Occipital lobe (tissue), 3 donors: ENCODE measurements at places on chromosomes 13 and 19.

GRCh38 chr19:7366701-7367420 lies 18.1 kb downstream of the ARHGEF18 start:
- no peak for DNase-seq

DNA sequence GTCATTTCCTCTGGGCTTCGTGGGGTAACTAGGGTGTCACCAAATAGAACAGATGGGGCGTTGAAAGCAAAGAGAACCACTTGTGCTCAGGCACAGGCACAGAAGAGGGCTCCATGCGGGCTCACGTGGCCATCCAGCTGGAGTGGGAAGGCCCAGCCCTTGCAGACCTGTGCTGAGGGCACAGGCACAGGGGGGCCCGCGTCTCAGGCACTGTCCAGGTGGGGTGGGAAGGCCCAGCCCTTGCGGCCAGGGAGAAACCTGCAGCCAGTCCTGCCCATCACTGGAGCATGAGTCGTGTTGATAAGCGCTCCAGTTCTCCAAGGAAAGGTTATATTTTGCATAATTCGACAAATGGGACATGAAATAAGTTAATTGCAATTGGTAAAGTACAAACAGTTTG lies 57.5 kb downstream of the SLC7A9 start:
- DNase-seq = no peak

- no peak for DNase-seq
These were observed 866 bp upstream of the LMO7 start for GRCh38 chr13:75635101-75635827.

- no peak for DNase-seq
These were observed 13.6 kb downstream of the LCP1 start for GRCh38 chr13:46168341-46168740.

GRCh38 chr13:73248711-73249580 lies 190.1 kb downstream of the KLF5 start:
- DNase-seq = no peak

GRCh38 chr13:41554180-41554579 lies 96.8 kb downstream of the RGCC start:
- DNase-seq = no peak

DNA sequence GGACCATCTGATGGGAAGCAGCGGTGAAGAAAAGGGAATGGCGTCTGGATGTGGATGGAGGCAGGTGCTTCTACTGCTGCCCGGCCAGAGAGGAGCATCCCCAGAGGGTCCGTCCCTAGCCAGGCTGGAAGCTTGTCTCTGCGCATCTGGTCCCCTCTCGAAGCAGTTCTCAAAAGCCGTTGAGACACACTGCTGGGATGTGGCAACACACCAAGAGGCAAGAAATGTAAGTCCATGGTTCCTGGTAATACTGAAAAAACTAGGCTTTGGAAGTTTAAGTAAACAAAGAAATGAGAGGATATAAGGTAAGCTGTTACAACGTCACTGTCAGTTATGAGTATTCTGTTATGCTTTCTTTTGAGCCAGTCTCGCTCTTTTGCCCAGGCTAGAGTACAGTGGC lies 15.1 kb upstream of the FFAR2 start:
- DNase-seq = no peak

DNA sequence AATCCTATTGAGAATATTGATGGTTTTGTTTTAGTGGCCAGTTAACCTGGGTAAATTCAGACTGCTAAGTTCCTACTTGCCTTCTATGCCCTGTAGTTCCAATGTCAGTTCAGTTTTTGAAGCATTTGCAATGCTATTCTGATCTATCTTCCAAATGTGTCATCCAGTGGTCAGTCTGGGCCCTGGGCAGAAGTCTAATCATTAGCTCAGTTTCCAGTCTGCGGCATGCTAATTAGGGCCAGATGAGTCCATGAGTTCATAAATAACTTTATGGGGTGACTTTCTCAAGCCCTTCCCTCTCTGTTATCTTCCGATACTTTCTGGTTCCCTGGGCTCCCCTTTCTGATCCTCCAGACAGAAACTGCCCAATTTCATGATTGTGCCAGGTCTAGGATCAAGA lies 32.7 kb downstream of the FAM187B start:
- DNase-seq = no peak

- DNase-seq = no peak
These were observed 7.6 kb downstream of the TPRX1 start for GRCh38 chr19:47796785-47797184.

- no peak for DNase-seq
These were observed 203.0 kb downstream of the KLF5 start for GRCh38 chr13:73261739-73262216.

- no peak for DNase-seq
These were observed 115.0 kb downstream of the RAB20 start for GRCh38 chr13:110446575-110446890.

GRCh38 chr19:54335164-54335563 lies 3.8 kb downstream of the LILRA4 start:
- no peak for DNase-seq

DNA sequence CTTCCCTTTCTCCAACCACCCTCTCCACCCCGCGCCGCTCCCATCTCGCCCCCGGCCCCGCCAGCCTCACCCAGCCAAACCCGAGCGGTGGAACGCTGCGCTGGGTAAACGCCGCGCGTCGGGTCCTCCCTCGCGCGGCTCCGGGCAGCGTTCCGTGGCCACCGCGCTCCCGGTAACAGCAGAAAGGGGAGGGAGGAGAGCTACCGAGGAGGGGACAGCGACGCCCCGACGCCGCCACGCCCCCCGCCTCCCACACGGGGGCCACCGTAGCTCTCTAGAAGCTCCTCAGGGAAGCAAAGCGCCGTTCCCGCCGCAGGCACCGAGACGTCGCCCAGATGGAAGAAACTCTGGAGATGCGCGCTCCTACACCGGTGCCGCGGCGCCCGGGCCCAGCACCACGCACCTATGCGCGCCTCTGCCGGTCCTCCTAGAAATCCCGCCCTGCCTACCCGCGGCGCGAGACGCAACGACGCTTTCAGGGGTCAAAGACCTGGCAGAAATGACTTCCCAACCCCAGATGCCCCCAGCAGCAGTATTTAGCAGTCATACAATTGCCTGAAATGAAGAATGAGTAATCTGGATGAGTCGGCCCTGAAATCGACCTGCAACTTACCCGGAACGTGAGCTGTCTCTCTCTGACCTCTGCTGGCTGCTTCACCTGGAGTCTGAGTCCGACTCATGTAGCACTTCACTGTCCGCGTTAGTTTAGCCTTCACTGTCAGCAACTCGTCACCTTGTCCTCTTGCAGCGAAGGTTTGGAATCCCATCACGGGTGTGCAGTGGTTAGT lies at the start of gene RUBCNL:
TSS of gene RUBCNL (minus strand) at position 189 of the 788 bp plus-strand sequence. CDS start 14,777 bp downstream, outside the sequence.
- peak; percentile 20 for DNase-seq

GRCh38 chr13:26132756-26133155 lies 80.9 kb upstream of the SHISA2 start:
- DNase-seq = no peak

DNA sequence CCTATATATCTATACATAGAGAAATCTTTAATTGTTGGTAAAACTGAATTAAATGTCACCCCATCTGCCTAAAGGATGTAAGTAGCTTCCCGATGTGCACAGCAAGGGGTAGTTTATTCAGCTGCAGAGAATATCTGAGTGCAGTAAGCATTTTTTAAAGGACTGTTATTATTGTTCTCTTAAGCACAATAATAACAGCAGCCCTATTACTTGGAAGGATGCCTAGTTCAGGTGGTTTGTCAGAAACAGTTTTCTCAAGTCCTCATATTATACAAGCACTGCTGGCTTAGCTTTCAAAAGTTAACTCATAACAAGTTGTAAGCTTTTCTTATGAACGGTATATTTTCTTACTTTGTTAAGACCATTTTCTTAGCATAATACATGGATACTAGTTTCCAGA lies 142.6 kb downstream of the CRYL1 start:
- DNase-seq = no peak

- DNase-seq = peak; percentile 45
These were observed 29.7 kb downstream of the NAXD start for GRCh38 chr13:110644892-110645521.

GRCh38 chr13:103931885-103932284 lies 865.7 kb upstream of the SLC10A2 start:
- no peak for DNase-seq

DNA sequence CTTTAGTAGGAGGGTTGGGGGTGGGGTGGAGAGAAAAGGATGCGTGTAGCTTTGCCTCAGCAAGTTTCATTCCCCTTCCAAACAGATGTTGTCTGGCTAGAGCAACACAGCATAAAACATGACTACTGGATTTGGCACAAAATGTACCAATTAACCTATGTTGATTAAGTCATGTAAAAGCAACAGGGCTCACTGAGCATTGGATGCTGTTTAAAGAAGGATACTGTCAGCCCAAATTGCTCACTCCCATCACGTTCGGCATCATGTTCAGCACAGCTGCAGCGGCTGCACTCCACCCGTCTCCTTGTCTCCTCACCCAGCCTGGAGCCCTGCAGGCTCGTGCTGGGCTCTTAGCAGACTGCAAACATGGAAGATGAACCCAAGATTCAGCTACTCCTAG lies 77.5 kb downstream of the DLEU7 start:
- peak; percentile 6 for DNase-seq

DNA sequence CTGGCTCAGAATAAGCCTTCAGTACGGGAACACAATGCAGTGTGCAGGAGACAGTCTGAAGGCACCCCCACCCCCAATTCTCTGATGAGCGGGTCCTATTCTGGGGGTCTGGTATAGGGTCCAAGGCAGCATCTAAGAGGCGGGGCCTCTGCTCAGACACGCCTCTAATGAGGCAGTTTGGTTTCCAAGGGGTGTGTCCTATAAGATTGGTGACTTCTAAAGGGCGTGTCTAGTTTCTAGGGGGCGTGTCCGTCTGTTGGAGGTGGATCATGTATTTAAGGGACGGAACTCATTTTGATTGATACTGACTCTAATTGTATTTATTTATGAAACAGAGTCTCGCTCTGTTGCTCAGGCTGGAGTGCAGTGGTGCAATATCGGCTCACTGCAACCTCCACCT lies 8.7 kb downstream of the FIZ1 start:
- no peak for DNase-seq

DNA sequence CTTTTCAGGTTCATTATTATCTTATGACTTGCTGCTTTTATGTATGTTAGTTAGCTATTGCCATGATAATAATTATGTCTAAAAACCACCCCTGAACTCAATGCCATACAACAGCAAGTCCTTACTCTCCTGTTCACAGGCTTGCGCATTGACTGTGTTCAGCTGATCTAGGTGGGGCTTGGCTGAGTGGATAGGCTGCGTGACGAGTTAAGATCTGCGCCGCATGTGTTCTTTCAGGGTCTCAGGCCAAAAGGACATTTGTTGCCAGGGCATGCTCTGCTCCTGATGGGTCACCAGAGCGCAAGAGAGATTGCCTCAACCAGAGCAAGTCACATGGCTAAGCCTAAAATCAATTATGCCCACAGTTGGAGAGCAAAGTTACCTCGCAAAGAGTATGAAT lies 859 bp downstream of the ZNF568 start:
- no peak for DNase-seq

GRCh38 chr19:33660410-33661124 lies 38.8 kb downstream of the CHST8 start:
- DNase-seq = no peak

- no peak for DNase-seq
These were observed 305.2 kb downstream of the MTUS2 start for GRCh38 chr13:29125191-29125933.

DNA sequence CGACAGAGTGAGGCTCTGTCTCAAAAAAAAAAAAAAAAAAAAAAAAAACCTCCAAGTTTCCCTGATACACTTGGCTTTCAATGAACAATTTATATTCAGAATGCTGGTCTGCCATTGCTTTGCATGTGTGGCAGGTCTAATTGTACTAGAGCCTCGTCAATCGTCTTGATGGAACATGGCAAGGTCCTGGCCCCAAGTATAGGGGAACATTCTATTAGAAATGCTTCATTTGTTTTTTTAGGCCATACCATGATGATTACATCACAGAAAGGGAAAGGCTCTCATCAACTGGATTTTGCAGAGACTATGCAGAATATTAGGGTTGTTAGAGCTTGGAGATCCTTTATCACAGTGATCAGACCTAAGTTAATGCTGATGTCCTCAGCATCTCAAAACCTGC lies 28.0 kb downstream of the SPRY2 start:
- DNase-seq = no peak

DNA sequence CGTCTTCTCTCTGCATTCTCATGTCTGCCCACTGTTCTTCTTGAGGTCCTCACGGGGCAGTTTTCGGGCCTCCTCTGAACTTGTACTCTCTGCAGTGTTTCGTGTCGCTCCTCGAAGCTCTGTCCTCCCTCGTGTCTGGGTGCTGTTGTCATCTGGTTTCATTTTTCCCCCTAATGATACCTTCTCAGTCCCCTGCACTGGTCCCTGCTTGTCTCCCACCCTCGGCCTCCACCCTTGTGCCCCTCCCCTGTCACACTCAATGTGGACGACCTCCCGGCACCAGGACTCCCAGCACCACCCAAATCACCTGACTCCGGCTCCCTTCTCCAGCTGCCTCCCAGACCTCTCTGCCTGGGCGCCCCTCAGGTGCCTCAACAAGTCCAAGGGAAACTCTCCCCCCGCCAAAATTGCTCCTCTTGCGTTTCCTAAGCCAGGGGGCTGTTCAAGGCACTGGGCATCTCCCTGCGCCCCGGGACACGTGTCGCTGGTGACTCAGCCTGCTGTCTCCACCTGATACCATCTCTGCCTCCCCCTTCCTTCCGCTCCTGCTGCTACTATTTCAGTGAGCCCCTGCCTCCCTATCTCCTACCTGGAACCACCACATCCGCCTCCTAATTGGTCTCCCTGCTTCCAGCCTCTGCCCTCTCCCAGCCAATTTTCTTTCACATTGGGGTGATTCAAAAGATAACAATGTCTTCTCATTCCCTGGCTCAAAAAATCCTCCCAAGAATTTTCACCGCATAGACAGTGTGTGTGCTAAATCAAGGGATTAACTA lies 49.5 kb downstream of the RFX2 start:
- DNase-seq = no peak

DNA sequence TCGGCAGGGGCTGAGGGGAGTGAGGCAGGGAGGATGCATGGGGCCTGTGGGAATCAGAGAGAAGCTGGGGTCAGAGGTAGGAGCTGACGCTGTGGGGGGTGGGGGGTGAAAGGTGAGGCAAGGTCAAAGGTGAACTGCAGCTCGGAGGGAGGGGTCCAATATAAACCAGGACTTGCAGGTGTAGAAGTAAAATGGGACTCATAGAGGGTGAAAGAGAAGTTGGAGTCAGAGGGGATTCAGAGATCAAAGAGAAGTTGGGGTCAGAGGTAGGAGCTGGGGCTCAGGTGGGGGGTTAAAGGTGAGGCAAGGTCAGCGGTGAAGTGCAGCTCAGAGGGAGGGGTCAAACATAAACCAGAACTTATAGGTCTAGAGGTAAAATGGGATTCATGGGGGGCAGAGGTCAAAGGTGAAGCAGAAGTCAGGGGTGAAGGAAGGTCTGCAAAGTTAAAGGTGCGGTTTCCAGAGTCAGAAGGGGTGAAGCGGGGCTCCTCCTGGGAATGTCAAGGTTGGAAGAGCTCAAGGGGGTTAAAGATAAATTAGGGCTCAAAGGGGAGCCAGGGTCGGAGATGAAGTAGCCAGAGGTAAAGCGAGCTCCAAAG lies 7.6 kb downstream of the TUBB4A start:
- no peak for DNase-seq

DNA sequence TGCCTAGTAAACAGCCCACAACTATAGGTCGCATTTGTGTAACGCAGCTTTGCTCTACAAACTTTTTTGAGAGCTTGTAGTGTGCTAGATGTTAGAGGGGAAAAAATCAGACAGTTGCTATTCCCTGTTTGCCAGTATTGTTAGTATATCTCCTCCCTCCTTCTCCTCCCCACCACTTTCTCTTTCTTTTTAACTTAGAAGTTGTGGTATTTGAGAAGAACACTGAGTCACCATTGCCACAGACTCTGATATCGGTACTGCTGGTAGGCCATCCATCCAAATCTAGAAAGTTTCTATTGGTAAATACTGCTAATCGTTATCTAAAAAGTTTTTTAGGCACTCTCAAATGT lies 666 bp downstream of the POMP start:
- DNase-seq = no peak

- DNase-seq = no peak
These were observed 71.5 kb downstream of the DNAJC15 start for GRCh38 chr13:43094901-43095300.
